T-helper 17 cell (primary cell): ENCODE measurements at places on chromosomes 3 and 15.

GRCh38 chr15:99932676-99933402, 199.6 kb upstream of the LYSMD4 start:
- no peak for DNase-seq

DNA sequence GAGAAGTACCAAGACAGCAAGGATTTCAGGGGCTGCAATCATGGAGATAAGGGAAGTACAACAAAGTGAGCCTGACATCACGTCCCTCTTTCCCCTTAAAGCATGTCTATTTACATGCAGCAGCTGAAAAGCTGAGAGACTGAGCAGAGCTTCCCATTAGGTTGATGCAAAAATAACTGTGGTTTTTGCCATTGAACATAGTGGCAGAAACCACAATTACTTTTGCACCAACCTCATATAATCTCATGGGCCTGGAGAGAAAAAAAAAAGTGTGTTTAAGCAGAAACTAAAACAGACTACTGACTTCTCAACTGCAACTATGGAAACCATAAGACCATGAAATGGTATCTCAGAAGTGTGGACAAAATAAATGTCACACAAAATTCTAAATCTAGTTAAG, 48.3 kb downstream of the CCDC12 start:
- no peak for DNase-seq

GRCh38 chr3:46593274-46593862, 19.0 kb upstream of the FAM240A start:
- DNase-seq = no peak

DNA sequence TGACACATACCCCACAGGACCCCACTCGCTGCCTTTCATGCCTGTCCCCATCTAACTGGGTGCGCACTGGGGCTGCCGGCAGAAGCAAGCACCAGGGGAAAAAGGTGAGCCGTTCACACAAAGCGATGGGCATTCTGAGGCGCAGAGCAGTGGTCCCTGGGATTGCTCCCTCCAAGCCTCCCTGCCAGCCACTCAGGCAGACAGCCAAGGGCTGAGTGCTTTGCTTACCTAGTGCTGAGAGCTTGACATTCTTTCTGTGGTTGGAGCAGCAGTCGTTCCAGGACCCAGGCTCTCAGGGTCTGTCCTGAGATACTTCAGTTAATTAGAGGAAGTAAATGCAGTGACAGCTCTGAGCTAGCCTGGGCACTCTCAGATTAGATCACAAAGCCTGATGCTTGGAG, 5.7 kb downstream of the ESYT3 start:
- DNase-seq = no peak

DNA sequence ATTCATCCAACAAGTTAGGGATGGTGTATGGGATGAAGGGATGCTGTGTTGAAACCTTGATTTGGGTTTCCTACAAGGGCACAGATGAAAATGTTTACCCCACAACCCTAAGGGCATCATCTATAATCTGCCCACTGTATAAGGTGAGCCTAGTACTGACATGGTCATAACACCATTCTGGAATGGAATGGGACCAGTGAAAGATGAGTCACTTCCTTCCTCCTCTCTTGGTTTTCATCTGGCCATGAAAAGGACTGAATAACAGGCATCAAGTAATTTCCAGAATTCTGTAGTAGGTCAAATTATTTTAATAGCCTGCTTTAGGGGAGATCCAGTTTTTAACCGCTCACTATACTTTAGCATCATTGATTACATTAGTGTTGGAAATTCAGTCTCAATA, 538.6 kb downstream of the NR2F2 start:
- no peak for DNase-seq

GRCh38 chr15:65945616-65946015, 76.3 kb downstream of the RAB11A start:
- no peak for DNase-seq

DNA sequence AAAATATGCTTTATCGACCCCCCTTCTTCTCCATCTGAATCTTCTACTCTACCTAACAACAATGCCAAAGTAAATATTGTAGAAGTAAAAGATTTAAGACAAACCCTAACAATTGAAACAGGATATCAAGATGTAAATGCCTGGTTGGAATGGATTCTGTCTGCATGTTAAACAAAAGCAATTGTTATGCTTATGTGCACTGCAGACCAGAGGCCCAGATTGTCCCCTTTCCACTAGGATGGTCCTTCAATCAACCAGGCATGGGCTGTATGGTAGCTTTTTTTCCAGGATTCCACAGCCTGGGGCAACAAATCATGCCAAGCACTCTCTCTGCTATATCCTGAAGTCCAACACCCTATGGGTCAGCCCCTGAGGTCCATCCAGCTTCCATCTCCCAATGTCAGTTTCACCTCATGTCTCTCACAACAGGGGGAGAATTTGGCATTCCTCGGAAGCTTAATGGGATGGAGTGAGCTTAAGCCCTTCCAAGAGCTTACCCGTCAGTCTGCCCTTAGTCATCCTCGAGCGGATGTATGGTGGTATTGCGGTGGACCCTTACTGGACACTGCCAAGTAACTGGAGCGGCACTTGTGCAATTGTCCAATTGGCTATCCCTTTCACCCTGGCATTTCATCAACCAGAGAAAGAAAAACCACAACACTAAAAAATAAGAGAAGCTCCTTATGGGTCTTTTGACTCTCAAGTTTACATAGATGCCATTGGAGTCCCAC, 36.2 kb downstream of the ZNF589 start:
- DNase-seq = no peak

DNA sequence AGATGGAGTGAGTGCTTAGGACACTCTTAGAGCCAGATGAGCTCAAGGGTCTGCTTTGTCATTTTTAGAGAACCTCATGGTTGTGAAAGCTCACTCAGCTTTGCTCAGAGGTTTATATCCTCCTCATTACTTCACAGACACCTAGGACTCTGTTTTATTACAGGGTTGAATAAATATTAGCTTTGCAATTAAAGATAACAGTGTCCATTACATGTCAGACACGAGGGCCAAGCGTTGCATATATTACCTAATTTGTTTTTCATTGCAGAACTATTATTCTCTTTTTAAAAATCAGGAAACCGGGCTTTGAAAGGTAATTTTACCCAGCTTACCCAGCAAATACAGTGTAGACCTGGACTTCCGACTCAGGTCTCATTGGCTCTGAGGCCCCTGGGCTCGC, 16.1 kb downstream of the MAP6D1 start:
- DNase-seq = no peak

DNA sequence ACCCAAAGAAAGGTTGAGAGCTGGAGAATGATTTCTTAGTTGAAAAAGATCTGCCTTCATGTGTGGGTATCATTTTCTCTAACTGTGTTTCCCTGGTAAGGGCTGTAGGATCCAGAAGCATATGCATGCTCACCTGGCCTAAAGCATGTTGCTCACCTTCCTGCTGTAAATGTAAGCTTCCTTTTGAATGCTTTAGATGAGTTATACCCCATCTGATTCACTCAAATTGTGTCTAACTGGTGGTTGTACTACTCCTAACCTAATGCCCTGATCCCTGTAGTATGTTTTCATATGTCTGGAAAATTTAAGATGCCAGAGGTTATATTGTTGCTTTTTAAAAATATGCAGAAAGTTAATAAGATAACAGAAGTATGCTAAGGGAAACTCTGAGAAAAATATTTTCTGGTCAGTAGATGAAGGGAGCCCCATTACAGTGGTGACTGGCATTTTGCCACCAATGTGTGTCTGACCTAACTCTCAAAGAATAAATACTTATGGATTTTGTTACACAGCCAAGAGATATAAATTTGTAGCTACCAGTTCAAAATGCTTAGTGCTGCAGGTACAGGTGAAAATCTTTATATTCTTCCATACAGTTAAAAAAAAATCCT, 7.7 kb downstream of the FILIP1L start:
- no peak for DNase-seq

DNA sequence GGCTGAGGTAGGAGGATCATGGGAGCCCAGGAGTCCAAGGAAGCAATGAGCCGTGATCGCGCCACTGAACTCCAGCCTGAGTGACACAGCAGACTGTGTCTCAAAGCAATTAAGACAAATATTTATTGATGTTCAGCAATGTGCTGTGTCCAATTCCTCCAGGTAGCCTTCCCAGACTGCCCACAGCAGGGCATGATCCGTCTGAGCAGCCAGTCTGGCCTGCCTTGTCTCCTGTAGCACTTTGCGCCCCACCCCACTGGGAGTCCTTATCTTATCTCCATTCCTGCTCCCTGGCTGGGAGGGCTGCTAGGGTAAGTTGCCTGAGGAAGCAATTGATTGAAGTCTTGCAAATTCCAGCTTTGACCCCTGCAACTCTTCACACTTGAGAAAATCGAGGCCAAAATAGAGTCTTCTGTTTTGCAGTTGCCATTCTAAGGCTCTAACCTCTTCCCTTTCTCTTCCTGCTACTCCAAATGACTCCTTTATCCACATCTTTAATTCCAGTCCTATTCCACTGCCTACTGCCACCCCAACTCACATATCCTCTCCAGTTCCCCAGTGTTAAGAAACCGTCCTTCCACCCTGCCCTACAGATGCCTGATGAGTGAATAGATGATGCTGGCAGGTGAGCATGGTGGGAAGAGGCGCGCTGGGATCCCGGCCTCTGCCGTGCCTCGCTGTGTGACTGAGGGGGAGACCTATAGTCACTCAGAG, 26.9 kb upstream of the LCTL start:
- no peak for DNase-seq

GRCh38 chr3:104763007-104763406, 603.7 kb upstream of the ALCAM start:
- DNase-seq = no peak

DNA sequence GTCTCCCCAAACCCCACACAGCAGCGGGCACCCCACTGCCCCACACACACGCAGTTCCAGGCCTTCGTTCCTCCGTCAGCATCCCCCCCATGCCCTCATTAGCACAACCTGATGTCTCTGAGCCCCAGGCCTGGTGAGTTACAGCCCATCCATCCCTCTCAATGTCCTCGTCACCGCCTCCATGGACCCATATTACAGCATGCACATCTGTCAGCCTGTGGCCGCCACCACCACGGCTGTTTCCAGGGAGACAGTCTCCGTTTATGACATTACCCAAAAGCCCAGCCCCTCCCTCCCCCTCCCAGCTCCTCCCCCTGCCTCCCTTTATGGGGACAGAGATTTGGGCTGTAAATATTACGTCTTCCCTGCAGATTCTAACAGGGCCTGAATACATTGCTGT, 143.1 kb upstream of the LINGO1 start:
- no peak for DNase-seq

GRCh38 chr15:34791701-34792100, 3.6 kb downstream of the ACTC1 start:
- no peak for DNase-seq

DNA sequence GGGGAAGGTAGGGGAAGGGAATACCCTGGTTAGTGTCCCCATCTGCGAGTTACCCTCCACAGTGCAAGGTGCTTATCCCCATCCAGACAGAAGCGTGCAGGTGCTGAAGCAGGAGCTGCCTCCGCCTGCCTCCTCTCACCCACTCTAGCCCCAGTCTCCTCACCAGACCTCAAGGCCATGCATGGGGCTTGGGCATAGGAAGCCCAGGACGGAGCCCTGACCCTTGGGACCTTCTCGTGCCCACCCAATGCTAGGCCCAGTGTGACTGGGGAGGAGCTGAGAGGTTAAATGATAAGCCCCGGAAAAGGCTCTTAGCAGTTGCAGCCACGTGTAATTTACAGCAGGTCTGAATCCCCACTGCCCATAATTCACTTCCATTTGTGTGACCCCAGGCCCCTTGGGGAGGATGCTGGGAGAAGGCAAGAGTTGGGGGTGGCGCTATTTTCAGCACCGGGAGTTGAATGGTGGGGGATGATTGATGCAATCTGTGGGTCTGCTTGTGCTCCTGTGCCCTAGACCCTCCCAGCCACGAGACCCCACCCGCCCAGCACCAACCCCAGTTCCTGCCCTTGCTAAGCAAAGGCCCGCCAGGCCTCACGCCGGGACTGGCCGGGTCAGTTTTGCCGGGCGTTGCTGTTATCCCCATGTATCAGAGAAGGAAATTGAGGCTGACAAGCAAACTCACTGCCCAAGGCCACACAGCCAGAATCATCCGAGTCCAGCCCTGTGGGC, 14.5 kb upstream of the PLXND1 start:
- no peak for DNase-seq

DNA sequence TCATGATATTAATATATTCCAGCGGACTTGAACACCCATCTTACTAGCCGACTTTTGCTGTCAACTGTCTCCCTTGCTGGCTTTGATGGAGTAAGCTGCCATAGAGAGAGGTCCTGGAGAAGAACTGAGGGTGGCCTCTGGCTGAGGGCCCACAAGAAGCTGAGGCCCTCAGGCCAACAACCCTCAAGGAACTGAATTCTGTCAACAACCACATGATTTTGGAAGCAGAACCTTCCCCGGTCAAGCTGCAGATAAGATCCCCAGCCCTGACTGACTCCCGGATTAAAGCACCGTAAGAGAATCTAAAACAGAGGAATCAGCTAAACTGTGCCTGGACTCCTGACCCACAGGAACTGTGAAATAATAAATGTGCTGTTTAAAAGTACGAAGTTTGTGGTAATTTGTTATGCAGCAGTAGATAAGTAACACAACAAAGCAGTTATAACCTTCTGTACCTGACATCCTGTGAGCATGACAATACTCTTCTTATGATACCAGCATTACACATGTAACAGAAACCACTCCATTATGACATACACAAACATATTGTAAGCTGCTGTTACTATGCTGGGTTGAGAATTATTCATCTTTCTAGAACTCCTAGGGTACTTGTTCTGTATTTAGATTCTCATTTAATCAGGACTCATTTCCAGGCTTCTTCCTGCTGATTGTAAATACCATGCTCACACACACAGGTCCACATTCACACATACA, 66.2 kb downstream of the HES1 start:
- no peak for DNase-seq

DNA sequence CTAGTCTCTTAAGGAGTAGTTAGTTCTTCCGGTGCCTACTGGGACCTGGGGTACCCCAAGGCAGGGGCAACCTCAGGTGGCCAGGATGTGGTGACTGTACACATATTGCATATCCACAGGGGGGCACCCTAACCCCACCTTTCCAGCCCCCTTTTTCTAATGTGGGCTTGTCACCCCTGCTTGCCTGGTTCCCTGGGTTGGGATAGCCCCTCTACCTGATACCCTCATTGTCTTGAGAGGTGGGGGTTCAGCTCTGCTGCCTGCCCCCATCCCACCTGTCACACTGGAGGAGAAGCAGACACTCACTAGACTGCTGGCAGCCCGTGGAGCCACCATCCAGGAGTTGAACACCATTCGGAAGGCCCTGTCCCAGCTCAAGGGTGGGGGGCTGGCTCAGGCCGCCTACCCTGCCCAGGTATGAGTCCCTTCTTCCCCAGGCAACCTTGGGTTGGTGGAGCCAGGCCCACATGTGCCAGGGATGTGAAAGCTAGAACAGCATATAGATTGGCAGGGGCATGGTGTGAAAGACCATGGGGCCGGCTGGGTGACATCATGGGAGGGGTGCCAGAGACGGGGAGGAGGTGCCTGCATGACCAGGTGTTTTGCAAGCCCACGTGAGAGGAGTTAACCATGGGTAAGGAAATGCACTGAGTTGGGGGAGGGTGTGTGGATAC, 4.0 kb downstream of the GLYCTK start:
- DNase-seq = no peak

- DNase-seq = no peak
These were observed 39.4 kb downstream of the WWTR1 start for GRCh38 chr3:149618151-149619123.
